ENCODE measurements at places on chromosomes 11 and 22.

DNA sequence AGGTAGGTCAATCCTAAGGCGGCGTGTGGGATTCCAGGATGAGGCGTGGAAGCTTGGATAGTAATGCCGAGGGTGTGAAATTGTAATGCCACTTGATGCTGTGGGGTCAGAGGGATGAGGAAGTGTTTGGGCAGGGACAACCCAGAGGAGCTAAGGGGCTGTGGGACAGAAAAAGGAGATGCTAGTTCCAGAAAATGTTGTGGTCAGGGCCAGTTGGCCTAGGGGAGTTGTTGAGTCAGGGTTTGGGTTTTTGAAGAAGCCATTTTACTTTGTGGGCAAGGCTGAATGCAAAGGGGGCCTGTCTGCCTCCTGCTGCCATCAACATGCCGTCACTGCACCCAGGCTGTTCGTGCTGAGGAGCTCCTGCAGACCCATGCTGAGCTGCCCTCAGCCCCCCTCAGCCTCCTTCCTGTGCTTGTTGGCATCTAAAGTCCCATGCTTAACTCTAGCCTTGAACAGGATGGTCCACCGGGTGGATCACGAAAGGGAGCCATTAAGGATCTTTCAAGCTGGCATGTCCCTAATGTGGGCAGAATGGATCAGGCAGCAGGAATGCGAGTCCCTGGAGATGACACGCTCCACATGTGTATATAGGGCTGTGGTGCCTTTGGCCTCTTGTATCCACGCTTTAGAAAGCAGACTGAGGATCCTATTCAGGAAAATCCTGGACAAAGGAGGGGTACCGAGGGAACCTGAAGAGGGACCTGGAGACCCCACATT, 2.1 kb downstream of the C11orf16 start:
- no peak for DNase-seq

DNA sequence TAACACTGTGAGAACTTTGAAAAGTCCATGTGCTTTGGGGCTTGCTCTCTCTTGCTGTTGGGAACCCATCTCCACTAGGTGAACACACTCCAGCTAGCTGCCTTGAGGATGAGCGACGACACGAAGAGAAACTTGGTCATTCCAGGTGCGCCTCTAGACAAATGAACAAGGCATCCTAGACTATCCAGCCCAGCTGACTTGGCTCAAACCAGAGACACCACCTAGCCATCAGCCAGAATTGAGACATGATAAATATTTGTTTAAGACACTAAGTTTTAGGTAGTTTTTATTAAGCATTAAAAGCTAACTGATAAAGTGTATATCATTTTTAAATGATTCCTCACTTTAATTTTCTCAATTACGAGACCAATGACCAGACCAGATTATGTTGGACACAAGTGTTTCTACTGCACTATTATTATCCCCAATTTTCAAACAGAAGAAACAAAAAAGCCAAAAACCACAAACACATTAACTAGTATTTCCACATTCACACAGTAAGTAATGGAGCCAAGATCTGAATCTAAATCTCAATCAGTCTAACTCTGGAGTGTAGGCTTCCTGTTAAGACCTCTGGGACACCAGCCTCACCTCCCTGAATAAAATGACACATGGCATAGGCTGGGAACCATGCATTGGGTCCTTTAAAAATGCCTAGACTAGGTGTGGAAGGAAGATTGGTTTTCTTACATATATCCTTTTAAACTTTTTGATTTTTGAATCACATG, 70.4 kb downstream of the GDPD4 start:
- DNase-seq = no peak

- DNase-seq = no peak
Observed at GRCh38 chr11:116605543-116606459, 167.0 kb downstream of the BUD13 start.

DNA sequence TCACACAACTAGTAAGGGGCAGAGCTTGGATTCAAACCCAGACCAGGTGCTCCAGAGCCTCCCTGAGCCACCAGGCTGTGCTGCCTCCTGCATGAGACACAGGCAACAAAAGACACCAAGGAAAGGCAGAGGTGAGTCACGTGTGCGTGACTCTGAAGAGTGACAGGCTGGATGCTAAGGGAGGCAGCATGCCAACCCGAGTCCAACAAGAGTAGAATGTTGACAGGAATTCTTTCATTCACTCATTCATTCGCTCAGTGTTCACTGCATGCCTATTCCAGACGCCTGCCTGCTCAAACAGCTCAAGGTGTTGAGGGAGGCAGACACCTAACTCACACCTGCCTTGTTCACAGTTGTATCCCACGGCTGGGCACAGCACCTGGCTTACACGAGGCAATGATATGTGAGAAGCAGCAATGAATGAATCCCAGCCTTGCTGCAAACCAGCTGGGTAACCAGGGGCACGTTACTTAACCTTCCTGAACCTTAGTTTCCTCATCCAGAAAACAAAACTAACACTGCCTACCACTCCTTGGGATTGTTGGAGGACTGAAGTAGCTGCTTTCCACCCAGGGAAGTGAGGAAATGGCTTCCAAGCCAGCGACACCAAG, 73.8 kb upstream of the ARFGAP3 start:
- no peak for DNase-seq

GRCh38 chr11:87662287-87662686, 513.0 kb downstream of the RAB38 start:
- DNase-seq = no peak

GRCh38 chr11:15854245-15854644, 502.1 kb downstream of the SOX6 start:
- no peak for DNase-seq

- no peak for DNase-seq
Observed at GRCh38 chr11:129640671-129641070, 175.0 kb upstream of the TMEM45B start.

DNA sequence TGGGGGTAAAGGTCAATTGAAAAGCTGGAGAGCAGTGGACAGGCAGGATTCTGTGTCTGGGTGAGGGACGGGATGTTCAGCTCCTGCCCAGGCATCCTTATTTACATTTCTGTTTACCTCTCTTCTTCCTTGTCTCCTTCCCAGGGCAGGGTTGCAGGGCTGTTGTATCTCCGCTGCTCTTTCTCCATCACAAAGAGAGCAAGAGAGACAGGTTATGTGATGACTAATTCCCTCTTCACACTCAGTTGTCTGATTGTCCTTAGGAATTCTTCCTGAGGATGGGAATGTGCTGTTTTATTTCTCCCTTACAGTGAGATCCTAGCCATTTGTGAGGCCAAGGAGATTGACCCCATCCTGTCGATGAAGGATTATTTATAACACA, 104.9 kb downstream of the VPREB1 start:
- no peak for DNase-seq

GRCh38 chr22:42881298-42881697, 24.2 kb upstream of the ARFGAP3 start:
- DNase-seq = no peak

- DNase-seq = no peak
Observed at GRCh38 chr11:80477178-80477577, 1036.3 kb upstream of the TENM4 start.

DNA sequence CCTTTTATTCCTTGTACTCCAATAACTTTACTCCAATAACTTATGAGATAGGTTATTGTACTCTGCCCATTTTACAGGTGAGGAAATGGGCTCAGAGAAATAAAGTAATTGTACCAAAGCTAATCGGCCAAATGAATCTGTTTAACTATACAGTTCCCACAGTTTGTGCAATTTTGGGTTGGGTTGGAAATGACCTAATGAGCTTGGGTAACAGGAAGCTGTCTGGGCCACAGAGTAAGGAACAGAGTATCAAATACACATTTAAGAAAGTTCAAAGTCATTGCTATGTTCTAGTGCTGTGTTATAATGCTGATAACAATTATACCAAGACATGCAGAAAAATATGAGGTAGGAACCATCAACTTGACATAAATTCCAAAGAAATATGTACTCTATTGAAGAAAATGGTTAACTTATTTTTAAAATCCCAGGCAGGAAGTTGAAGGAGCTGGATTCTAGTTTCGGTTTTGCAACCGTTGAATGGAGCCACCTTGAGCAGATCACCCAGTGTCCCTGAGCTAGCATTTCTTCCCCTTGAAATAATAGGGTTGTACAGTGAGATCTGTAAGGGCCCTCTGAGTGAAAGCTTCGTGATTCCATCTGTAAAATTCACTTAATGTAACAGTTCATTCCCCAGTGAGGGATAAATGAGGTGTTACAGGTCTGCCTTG, 360.9 kb upstream of the NARS2 start:
- DNase-seq = no peak

- DNase-seq = no peak
Observed at GRCh38 chr11:61820174-61820573, 3.4 kb upstream of the FADS1 start.

DNA sequence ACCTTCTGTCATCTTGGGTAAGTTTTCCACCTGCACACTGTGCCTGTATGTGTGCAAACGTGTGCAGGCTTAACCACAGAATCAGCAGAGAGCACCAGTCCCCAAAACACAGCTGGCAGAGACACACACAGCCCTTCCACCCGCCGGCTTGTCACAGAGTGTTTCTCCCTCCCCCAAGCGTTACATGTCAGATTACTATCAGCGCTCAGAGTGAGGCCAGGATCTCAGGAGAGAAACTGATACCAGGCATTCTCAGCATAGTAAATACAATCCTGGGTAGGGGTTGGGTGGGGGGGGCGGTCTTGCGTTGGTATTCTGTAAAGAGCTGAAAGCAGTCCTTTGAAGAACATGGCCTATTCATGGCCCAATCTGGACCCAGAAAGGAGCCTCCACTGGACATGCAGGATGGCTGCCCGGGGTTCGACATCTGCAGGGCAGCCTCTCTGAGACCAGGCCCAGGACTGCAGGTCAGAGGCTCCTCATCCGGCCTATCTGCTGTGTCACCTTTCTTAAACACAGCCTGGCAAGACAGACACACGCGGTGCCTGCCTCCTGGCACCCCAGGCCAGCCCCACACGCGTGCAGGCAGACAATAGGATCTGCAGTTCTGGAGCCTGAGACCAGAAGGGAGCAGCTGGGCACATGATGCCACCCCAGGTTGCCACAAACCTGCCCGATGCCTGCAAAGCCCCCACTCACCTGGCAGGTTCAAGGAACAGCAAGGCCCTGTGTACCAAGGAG, 1.7 kb downstream of the OSBPL5 start:
- no peak for DNase-seq

GRCh38 chr11:11471201-11471600, 118.2 kb upstream of the CSNK2A3 start:
- no peak for DNase-seq

DNA sequence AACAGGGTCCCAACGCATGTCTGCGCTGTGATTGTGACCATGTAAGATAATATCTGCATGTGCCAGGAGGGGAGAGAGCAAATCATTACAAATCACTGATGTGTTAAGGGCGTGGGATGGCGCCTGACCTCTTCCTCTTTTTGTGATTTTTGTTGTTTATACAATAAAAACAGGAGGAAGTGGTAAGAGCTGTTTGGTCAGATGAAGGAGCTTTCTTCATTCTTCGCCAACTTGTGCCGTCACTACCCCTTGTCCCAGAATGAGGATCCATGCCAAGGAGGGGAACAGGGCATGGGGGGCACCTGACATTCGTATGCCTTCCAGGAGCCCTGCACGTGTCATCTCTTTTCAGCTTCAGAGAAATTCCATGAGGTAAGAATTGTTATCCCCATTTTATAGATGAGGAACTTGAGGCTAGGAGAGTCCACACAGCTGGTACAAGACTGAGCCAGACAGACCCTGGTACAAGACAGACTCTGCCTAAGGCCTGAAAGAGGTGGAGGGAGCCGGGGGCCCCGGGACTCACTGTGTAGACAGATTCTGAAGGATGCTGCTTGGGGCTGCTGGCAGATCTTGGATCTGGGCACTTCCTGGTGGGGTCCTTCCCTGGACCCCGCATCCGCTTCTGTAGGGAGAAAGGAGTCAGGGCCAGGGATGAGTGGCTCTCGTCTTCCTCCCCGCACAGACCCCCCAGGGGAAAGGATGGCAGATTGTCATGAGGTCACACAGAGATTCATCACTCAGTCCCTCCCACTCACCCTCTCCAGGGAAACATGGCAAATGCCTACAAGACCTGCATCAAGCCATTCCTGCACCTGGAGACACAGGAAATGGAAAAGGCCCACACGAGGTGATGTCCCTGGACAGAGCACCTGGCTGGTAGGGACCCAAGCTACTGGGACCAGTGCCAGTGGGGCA, 34.6 kb downstream of the NFAM1 start:
- DNase-seq = no peak

GRCh38 chr11:111725621-111726020, 40.6 kb downstream of the PPP2R1B start:
- no peak for DNase-seq

- DNase-seq = no peak
Observed at GRCh38 chr11:71349627-71350026, 97.2 kb upstream of the SHANK2 start.

GRCh38 chr11:72807021-72807693, 7.1 kb upstream of the ATG16L2 start:
- DNase-seq = no peak

- no peak for DNase-seq
Observed at GRCh38 chr22:48070760-48071159, 1308.3 kb downstream of the TBC1D22A start.

DNA sequence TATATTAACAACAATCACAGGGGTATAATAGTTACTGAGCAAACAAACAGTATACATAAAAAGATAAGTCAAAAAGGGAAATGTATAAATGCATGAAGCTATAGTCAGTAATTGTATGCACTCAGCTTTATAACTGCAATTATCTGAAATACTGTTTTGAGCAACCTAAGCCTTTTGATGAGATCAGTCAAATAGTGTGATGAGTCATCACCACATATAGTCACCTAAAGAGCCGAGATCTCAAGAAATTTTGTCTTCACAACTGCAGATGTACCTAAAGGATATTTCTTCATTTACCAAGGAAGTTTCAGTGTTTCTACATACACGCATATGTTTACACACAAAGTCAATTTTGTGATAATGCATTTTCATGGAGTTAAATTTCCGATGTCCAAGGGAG, 5.4 kb upstream of the OR51A2 start:
- no peak for DNase-seq

DNA sequence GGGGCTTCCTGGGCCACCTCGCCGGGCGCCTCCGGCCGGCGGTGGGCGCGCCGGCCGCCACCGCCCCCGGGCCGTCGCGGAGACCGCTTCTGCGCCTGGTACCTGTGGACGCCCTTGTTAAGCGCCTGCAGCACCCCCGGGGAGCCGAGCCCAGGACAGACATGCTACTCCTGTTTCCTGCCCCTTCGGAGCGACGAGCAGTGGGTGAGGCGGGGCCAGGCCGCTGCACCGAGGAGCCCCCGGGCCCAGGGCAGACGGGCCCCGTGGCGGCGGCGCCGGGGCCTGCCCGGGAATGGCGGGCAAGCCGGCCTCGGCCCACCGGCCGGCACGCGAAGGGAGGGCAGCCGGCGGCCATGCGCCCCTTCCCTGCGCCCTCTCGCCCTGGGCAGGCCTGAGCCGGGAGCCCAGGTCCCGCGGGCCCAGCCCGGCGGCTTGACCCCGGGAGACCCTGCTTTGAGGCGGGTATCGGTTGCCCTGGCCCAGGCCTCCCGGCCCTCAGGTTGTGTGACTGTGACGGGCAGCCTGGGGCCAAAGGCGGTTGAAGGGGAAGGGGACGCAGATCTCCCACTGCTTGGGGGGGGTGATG, 789 bp upstream of the KDM2A start:
- DNase-seq = peak; percentile 58

- DNase-seq = no peak
Observed at GRCh38 chr11:59679347-59679746, 10.5 kb upstream of the PATL1 start.

All from activated naive CD4-positive, alpha-beta T cell treated with Interleukin-2 at 50 U/mL for 16 hours (primary cell).